Esophagus squamous epithelium (tissue), 5 donors: ENCODE measurements at places on chromosomes 2 and 18. TPM values are rescaled to one million over a fixed set of nuclear protein-coding genes. Genes with fewer than 3 reads are reported as not detected.

GRCh38 chr2:162704496-162704895 lies 134.1 kb downstream of the KCNH7 start:
- no peak overlapping the region for H3K4me3 ChIP-seq
- H3K27me3 ChIP-seq, result no peaks in the 10 kb centered on the region
- no peak overlapping the region for H3K27ac ChIP-seq
- DNase-seq, result no peak

LYG1 gene
- total RNA-seq, result not detected

SLC38A11 gene
- not detected for total RNA-seq

DNA sequence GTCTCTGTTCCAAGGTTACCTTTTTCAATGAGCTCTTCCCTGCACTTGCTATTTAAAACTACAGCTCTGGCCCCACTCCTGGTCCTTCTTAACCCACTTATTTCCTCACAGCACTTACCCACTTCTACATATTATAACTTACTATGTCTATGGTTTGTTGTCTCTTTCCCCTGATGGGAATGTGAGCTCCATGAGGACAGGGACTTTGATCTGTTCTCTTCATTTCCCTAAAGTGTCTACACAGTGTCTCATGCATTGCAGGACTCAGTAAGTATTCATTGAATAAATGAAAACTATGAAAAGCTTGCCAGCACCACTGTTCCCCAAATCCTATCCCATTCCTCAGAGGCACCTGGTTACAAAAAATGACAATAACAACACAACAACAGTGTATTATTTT lies 18.3 kb upstream of the ACYP2 start:
- H3K27ac ChIP-seq, result no peak overlapping the region
- no peaks in the 10 kb centered on the region for H3K27me3 ChIP-seq
- no peak for DNase-seq

GRCh38 chr2:3596901-3597417 lies 2.0 kb downstream of the COLEC11 start:
- no peak overlapping the region for H3K4me3 ChIP-seq
- no peaks in the 10 kb centered on the region for H3K4me1 ChIP-seq
- no peak for DNase-seq

PER2 gene
- 9.8 TPM for total RNA-seq

DNA sequence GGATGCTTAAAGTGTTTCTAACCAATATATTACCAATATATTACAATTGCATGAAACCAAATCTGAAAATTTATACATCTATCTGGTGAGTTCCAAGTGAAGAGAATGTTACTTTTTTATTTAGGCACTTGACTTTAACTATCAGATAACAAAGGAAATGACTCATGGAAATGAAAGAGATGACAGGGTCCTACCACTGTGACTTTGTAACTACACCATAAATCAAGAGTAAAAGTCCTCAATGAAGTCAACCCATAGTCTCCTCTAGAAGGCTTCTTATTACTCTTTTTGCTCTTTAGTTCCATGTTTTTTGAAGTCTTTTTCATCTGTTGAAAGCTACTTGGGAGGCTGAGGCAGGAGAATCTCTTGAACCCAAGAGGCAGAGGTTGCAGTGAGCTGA lies 545.0 kb upstream of the PIK3C3 start:
- H3K27ac ChIP-seq, result no peak overlapping the region
- no peaks in the 10 kb centered on the region for H3K36me3 ChIP-seq
- no peaks in the 10 kb centered on the region for H3K27me3 ChIP-seq
- H3K4me1 ChIP-seq, result no peaks in the 10 kb centered on the region
- DNase-seq, result no peak

- no peaks in the 10 kb centered on the region for H3K27me3 ChIP-seq
- DNase-seq, result no peak
- no peak overlapping the region for H3K27ac ChIP-seq
- no peak overlapping the region for H3K4me3 ChIP-seq
- H3K36me3 ChIP-seq, result no peaks in the 10 kb centered on the region
Measured at GRCh38 chr18:49757513-49758262, 55.6 kb downstream of the ACAA2 start.

DNA sequence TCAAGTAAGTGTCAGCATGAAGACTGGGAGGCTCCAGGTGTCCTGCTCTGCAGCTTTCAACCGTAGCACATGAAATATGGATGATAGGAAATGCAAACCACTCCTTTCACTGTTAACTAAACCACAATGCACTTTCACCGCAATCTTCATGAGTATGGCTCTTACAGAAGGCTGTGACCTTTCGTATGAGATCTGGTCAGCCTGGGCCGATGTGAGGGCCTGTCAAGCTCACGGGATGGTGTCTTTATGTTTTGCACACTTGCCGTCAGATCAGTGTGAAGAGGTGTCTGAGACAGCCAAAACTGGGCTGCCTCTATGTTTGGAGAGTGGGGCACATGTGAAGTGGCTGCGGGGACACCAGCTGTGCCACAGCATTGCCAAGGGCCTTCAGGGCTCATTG lies 62.8 kb upstream of the AFF3 start:
- H3K27ac ChIP-seq, result no peak overlapping the region
- H3K4me1 ChIP-seq, result no peaks in the 10 kb centered on the region
- H3K4me3 ChIP-seq, result no peak overlapping the region
- no peaks in the 10 kb centered on the region for H3K27me3 ChIP-seq

IL1RN gene
- 1,539 TPM for total RNA-seq

KRTCAP3 gene
- total RNA-seq, result 29.3 TPM

DNA sequence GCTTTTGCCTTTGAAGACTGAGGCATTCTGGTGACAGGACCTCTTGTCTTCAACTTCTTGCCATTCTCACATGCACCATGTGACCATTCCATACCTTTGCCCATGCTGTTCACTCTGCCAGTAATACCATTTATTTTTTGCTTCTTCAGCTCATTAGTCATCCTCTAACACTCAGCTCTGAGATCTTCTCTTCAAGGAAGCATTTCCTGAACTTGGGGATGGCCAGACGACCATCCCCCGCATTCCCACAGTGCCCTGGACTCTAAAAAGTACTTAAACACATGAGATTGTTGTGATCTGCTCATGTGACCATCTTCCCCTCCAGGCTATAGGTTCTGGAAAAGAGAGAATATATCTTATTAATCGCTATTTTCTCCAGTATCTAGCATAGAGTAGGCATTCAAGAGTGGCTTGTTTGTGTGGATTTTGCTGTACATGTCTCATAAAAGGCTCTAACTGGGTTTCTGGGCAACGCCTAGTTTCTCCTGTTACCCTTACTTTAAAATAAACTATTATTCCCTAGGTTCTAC lies 33.9 kb downstream of the PAX3 start:
- DNase-seq, result no peak
- H3K27ac ChIP-seq, result no peak overlapping the region
- no peak overlapping the region for H3K4me3 ChIP-seq
- no peaks in the 10 kb centered on the region for H3K36me3 ChIP-seq
- H3K4me1 ChIP-seq, result no peaks in the 10 kb centered on the region
- peaks cover 5% of the 10 kb centered on the region for H3K27me3 ChIP-seq
